ENCODE measurements at places on chromosomes 7 and 10. TPM values are rescaled to one million over a fixed set of nuclear protein-coding genes. Genes with fewer than 3 reads are reported as not detected.

The PNLIPRP2 gene
- total RNA-seq = 0.28 TPM

The AKR1D1 gene
- 0.14 TPM for total RNA-seq

DNA sequence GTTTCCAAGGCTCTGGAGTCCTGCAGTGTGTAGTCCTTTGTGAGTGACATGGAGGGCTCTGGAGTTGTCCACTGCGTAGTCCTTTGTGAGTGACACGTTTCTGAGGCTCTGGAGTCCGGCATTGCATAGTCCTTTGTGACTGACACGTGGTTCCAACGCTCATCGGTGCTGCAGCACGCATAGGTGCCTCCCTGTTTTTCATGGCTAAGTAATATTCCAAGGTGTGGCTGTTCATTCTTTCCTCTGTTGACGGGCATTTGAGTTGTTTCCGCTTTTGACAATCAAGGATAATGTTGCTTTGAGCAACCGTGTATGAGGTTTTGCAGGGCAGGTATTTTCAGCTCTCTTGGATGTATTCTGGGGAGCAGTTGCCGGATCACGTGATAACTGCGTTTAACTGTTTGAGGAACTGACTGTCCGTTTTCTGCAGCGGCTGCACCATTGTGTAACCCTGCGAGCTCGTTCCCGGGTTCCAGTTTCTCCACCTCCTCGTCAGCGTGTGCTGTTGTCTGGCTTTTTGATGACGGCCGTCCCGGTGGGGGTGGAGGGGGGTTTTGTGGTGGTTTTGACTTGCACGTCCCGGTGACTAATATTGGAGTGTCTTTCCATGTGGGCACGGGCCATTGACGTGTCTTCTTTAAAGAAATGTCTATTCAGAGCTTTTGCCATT lies 21.1 kb downstream of the FAM20C start:
- no peak overlapping the region for H3K27ac ChIP-seq
- no peak overlapping the region for H3K4me3 ChIP-seq
- DNase-seq = no peak
- no peaks in the 10 kb centered on the region for H3K27me3 ChIP-seq
- peaks cover 20% of the 10 kb centered on the region for H3K36me3 ChIP-seq
- peaks cover 2% of the 10 kb centered on the region for H3K4me1 ChIP-seq

DNA sequence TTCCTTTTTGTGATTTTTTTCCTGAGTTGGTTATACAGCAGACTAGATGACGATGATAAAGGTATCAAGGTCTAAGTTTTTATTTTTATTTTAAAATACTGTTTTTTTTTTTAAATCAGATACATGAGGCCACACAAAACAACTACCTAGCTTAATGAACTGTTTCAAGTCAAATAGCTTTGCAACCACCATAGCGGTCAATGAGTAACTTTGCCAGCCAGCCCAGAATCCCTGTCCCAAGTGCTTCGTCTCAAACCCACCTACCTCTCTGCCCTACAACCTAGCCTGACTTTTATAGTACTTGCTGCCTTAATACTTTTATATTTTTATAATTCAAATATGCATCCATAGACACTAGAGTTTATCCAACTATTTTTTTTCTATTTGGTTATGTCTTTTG lies 676.5 kb downstream of the NRG3 start:
- no peaks in the 10 kb centered on the region for H3K36me3 ChIP-seq
- H3K27me3 ChIP-seq = no peaks in the 10 kb centered on the region
- H3K4me1 ChIP-seq = no peaks in the 10 kb centered on the region
- H3K27ac ChIP-seq = no peak overlapping the region
